Cortex of kidney (tissue), 1 donor: ENCODE measurements at places on chromosomes 7 and 10.

DNA sequence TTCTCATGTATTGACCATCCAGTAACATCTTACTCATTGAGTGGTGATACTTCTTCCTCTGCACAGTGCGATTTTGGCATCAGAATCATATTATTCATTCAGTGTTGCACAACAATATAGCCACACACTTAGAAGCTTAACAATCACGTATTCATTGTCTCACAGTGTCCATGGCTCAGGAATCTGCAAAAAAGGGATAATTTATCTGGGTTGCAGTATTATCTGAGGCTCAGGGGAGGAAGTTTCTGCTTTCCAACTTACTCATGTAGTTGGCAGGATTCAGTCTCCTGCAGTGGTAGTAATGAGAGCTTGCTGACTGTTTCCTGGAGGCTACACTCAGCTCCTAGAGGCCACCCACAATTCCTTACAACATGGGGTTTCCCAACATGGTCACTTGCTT, 803.6 kb downstream of the SORCS1 start:
- DNase-seq: no peak

DNA sequence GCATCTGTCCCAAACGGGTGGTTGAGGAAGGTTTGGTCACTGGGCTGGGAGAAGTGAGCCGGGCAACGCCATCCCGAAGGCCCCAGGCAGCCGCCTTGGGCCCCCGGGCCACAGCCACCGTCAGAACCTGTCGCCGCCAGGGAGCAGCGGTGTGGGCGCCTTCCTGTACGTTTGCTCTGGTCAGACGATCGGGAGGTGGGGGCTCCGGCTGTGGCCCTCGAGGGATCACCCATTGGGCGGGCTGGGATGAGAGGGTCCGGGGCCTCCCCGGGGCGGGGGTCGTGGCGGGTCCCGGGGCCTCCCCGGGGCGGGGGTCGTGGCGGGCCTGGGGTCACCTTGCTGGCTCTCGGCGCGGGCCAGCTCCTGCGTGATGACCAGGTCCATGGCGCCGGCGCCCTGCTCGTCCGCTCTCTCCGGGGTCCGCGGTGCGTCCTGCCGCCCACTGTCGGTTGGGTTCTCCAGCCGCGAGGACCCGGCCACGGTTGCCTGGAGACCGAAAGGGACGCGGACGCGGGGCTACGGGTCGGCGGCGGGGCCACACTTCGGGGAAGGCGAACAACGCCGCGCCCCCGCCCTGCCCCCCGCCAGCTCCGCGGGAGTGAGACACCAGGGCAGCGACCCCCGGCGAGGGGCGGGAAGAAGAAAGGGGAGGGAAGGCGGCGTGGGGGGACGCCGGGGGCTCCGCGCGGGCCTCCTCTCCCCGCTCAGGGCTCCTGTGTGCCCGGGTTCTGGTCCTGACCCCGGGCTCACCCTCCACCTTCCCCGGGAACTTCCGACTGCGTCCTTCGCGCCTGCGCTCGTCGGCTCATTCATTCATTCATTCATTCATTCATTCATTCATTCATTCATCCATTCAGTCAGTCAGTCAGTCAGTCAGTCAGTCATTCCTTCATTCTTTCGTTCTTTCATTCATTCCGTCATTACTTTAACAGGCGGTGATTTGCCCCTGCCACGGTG, at the start of gene CFAP46:
TSS of gene CFAP46 (minus strand) at position 470 of the 957 bp plus-strand sequence. CDS start at position 384, 86 bp downstream.
- no peak for DNase-seq

- DNase-seq: no peak
These were observed 312.0 kb downstream of the RNLS start for GRCh38 chr10:88270871-88271713.

DNA sequence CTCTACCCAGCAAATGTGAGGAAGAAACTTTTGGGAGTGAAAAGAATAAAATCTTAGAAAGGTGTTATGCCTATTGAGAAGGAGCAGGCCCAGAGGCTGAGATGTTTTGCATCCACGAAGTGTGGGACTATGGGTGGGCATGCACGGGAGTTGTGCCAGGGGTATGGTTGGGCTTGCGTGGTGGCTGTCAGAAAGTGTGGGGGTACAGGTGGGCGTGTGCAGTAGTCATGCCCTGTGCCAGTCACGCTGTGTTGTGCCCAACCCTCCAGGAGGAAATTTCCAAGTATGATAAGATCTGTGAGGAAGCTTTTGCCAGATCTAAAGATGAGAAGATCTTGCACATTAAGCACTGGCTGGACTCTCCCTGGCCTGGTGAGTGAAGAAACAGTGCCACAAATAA, 52.9 kb upstream of the ZMIZ2 start:
- DNase-seq: no peak

DNA sequence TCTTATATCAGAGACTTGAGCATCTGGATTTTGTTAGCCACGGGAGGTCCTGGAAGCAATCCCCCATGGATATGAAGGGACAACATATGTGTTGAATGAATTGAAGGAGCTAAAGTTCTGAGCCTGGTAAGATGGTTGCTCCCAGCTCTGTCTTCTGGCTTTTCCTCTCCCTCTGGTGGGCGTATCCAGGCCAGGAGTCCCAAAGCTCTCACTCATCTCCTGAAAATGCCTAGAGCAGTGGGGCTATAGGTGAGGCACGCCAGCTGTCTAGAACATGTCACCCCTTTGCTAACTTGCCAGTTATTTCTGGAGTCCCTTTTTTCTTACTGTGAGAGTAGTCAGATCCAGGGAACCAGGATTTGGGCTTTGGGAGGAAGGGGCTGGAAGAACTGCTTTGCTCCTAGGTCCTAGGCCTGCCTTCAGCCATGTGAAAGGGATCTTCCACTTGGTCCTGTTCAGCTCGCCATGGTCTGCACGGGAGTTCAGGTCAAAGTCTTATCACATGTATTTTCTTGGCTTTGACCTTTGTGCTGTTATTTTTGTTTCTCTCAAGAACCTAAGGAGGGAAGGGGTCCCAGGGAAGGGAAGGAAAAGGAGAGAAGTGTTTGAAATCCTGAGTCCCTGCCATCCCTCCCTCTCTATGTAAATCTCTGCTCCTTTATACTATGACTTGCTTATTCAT, 73.6 kb downstream of the MINPP1 start:
- no peak for DNase-seq

- DNase-seq: no peak
These were observed 71.2 kb downstream of the LRRTM3 start for GRCh38 chr10:66996996-66997395.

GRCh38 chr10:48729941-48730457, 45.3 kb downstream of the WDFY4 start:
- DNase-seq: no peak

DNA sequence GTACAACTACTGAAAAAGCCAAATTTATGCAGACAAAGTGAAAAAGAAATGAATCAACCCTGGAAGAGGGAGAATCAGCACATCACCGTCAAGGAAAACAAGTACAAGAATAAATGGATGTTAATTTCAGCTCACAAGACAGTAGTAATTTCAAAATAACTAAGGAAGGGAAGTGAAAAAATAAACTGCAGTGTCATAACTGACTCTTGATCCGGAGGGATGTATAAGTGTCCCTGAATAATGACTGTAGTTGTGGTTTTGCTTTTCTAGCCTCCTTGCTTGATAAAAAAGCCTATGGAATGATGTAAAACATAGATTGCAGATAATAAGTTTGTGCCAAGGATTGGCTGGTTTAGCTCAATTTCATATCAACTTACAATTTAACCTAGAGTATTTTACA, 721.1 kb upstream of the C7orf33 start:
- no peak for DNase-seq

- no peak for DNase-seq
These were observed 213.9 kb downstream of the MAD1L1 start for GRCh38 chr7:2018569-2019460.

GRCh38 chr7:37411444-37412034, 37.1 kb downstream of the ELMO1 start:
- no peak for DNase-seq

GRCh38 chr10:103812004-103812403, 43.4 kb downstream of the SH3PXD2A start:
- no peak for DNase-seq

GRCh38 chr7:151827620-151828019, 49.3 kb downstream of the PRKAG2 start:
- DNase-seq: no peak

- DNase-seq: no peak
These were observed 8.1 kb upstream of the ZNF727 start for GRCh38 chr7:64037095-64037494.

- no peak for DNase-seq
These were observed 2.2 kb upstream of the ELN start for GRCh38 chr7:74025730-74026129.

GRCh38 chr7:128427289-128427891, 17.6 kb upstream of the IMPDH1 start:
- DNase-seq: no peak

DNA sequence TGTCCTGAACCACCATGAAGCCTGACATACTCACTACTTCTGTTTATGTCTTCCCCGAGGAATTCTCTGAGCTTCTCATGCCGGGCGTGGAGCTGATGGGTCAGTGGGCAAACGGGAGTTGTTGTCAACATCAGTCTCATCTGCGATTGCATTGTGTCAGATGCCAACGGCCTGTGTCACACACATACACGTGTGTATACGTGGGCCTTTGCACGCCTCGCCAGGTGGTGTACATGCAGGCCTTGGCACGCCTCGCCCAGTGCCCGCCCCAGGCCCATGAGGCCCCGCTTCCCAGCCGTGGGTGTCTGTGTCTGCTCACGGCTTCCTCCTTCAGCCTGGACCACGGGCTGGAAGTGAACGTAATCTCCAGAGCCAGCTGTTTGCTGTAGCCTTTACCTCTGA, 7.5 kb upstream of the CSGALNACT2 start:
- DNase-seq: no peak

DNA sequence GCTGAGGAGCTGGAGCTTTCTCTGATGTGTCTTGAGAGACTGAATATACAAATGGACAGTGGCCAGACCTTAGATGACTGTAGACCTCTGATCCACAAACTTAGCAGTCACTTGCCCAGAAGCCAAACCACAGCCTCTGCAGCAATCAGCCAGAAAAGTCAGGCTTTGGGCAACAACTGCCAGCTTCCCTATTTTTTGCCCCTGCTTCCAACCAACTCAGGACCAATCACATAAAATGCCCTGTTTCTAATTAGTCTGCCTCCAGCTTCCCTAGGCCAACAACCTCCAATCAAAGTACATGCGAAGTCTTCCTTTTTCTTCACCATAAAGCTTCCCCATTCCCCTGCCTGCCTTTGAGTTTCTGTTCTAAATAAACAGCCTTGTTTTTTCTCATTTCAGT, 37.8 kb upstream of the CACUL1 start:
- DNase-seq: no peak

- no peak for DNase-seq
These were observed 121.4 kb upstream of the MKI67 start for GRCh38 chr10:128247576-128247975.

GRCh38 chr10:110151971-110152370, 55.4 kb upstream of the MXI1 start:
- no peak for DNase-seq

DNA sequence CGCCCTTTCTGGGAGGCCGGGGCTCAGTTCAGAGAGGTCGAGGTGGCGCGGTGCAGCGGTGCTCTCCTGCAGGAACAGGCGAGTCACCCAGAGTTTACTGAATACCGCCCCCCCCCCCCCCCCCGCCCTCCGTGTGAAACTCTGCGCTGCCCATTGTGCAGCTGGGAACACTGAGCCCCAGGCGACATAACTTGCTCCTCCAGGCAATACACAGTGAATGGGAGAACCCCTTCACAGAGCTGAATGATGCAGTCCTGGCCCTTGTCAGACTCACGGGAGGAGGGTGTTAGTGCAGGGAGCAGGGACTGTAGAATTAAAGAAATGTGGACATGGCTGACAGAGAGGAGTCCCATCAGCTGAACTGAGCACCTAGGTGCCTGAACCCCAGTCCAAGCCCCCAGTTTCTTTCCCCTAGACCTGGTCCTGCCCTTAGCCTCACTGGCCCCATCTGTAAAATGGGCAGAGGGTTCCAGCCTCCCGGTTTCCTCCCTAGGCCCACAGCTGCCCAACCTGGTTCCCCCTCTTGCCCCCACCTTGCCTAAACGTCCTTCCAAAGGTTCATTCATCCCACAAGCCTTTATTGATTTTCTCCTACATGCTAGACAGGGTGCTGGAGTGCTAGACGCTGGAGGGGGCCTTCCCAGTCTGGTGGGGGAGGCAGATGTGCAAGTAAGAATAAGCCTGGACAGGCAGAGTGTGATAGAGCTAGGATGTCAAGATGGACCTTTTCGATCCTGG, 869 bp upstream of the LOXL4 start:
- DNase-seq: no peak

DNA sequence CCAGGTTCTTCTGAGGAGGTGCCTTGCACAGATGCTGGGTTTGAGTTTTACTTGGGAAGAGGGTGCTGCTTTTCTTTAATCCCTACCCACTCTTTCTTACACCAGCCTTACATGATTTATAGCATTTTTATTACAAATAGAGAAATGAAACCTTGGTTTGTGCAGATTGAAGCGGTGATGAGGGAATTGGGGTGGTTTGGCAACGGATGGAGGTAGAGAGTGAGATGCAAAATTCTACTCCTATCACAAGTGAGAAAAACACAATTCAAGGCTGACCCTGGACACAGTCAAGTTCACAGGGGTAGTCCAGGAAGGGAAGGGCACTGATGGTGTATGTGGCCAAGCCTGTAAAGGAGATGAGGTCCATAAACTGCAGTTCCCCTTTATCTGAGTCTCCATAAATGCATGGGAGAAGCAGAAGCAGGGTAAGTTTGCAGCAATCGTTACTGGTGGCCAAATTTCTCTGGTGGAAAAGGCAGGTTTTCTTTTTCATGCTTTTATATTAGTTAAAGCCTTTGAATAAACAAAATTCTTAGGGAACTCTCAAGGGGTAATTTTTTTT, 214.3 kb downstream of the JAZF1 start:
- no peak for DNase-seq

GRCh38 chr10:28545967-28546644, 13.2 kb downstream of the WAC start:
- no peak for DNase-seq

DNA sequence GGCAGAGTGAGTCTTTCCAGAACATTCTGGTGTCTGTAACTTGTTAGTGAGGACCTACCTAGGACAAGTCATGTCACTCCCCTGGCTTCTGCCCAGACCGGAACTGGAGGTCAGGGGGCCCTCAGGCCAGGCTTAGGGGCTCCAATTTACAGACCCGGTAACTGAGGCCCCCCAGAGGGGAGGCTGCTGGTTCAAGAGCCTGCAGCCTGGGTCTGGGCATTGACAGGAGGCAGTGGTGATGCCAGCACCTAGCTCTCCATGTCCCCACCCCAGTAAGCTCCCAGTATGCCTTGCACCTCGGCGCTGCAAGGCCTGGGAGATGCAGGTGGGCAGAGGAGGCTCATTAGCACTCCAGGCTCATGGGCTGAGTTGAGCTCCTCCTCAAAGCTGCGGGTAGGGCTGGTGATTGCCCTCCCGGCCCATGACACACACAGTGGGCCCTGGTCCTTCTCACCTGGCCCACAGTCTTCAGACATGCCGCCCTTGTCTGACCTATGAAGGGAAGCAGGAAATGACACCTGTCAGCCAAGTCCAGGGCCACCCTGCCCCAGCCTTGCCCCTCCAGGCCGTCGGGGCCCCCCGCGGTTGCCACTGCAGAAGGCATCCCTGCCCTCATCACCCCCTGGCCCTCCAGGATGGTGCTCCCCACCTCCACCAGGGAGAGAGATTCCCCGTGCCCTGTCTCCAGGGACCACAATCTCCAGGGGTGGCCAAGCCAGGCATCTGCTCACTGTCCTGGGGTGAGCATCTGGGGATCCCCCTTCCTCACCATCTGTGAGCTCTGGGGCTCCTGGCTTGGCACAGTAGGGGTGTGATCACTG, 88.3 kb upstream of the TMEM248 start:
- DNase-seq: no peak
